ENCODE measurements at places on chromosomes 11 and 22.

GRCh38 chr22:46714550-46714949 lies 23.5 kb downstream of the CERK start:
- DNase-seq, result peak; percentile 29

GRCh38 chr11:113723787-113724186 lies 17.7 kb upstream of the TMPRSS5 start:
- no peak for DNase-seq

- no peak for DNase-seq
Observed at GRCh38 chr11:20672575-20672974, 3.2 kb downstream of the NELL1 start.

DNA sequence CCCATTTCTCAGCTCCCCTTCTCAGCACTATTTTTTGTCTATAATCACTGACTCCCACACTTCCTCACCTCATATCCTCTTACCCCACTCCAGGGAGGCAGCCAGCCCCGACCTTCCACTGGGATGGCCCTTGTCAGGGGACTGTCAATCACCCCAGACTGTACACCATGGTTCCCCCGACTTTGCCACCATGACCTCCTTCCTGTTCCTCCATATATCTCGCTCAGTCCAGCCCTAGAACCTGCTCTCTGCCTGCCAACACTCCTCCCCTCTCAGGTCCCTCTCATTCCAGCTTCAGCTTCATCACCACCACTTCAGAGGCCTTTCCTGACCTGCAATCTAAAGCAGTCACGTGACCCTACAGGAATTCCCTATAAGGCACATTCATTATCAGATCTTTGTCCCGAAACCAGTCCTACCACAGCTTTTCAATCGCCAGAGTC lies 16.5 kb downstream of the PRPF19 start:
- DNase-seq, result no peak

GRCh38 chr11:33669598-33670249 lies 30.9 kb downstream of the C11orf91 start:
- DNase-seq, result no peak

- peak; percentile 61 for DNase-seq
Observed at GRCh38 chr11:132072858-132073211, 702.4 kb downstream of the NTM start.

GRCh38 chr22:32265882-32266767 lies 11.0 kb upstream of the SLC5A4 start:
- peak; percentile 78 for DNase-seq

GRCh38 chr11:68040101-68040956 lies 1.5 kb downstream of the TCIRG1 start:
- DNase-seq, result peak; percentile 64

DNA sequence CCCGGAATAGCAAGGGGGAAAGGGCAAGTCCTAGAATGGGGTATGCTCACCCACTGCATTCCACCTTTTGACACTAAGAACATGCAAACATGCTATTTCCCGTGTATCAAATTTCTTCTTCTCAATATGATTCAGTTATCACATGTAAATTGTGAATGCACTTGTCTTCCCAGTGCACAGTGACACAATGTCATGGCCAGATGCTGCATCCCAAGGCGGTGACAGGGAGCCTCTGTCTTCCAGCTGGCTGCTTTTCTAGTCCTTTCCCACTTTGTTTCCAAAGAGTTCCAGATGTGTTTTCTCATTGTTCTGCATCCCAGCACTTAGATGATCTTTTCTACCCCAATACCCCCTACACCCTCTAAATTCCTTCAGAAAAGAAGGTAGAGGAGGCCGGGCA lies 12.4 kb downstream of the SLC25A18 start:
- no peak for DNase-seq

Measured in AG08395 (cell line).